Liver (tissue), 10 donors: ENCODE measurements at places on chromosomes 6 and 20.

DNA sequence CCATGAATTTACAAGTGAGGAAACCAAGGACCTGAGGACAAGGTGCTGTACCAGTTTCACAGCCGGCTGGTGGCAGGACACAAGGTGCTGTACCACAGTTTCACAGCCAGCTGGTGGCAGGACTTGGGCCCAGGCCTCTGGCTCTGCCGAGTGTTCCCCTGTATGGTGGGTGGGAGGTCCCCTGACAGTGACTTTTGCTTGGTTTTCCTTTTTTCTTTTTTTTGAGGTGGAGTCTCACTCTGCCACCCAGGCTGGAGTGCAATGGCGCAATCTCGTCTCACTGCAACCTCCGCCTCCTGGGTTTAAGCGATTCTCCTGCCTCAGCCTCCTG is 212.4 kb downstream of the LY86 start:
- DNase-seq, result no peak

GRCh38 chr6:116881236-116881635 is 4.2 kb downstream of the RFX6 start:
- no peak for DNase-seq

DNA sequence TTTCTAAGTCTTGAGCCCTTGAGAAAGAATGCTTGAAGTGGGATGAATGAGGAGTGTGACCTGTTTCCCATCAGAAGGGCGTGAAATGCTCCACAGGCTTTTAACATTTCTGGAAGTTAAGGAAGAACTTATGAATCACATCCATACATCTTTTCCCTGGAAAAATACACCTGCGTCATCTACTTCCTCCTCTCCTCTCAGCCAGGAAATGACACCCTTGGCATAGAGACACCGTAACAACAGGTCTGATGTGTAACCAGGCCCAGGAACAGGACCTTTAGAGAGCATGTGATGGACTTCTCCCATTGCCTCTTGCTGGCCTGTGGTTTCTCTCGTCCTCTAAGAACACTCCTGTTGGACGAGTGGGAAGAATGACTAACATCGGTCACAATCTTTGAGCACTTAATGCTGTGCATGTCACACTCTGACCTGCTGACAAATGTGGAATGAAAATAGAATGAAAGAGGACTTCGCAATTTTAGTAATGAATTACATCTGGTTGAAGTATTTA is 28.5 kb upstream of the CITED2 start:
- no peak for DNase-seq

DNA sequence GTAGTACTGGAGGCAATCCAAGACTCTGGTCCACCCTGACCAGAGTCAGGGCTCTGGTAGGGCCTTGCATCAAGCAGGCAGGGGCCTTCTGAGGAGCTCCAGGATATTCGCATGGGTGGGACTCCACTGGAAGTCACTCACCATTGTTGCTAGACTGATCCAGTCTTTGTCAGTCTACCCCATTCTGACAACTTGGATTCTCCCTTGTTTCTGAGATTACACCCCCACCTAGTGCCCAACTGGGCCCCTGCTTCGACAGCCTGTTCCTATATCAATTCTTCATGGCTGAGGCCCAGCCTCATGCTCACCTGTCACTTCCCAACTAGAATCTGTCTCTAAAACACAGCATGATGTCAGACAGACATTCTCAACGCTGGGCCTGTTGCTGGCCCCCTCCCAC is 5.2 kb downstream of the SLC35D3 start:
- DNase-seq, result no peak

DNA sequence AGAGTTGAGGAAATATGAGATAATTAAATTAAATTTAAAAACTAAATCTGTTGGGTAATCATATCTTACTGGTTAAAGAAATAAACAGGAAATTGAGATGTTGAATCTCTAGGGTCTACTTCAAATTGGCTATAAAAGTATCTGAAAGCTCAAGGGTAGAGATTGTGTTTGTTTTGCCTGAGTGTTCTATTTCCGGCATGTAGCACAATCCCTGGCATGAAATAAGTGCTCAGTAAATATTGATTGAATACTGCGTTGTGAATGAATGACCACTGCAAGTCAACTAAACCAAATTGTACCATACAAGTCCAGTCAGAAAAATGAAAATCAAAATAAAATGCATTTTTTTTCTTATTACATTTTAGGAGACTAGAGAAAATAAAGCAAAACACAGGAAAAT is 709.8 kb downstream of the EPM2A start:
- DNase-seq, result no peak

DNA sequence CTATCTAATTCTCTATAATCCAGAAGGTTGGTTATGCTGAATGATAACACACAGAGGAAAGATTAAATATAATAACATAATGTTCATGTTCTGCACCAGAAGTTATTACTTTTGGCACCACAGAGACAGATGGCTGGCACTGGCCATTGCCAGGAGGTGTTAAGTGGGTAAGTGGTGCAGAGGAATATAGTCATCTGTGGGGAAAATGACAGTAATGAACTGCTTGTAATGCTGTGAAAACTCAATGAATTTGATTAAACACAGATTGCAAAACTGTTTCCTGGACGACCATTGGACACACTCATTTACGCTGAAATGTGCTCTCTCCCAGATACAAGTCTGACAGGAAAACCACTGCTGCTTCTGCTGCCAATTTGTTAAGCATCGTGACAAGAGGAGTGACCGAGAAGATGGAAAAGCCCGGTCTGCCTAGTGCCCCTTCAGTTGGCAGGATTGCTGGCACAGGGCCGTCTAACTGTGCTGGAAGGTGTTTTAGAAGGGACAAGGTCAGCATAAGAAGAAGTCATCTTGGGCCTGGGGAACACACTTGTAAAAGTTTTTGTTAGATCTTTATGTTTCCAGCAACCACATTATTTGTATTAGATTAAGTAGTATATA is 567.4 kb downstream of the CBLN4 start:
- no peak for DNase-seq

DNA sequence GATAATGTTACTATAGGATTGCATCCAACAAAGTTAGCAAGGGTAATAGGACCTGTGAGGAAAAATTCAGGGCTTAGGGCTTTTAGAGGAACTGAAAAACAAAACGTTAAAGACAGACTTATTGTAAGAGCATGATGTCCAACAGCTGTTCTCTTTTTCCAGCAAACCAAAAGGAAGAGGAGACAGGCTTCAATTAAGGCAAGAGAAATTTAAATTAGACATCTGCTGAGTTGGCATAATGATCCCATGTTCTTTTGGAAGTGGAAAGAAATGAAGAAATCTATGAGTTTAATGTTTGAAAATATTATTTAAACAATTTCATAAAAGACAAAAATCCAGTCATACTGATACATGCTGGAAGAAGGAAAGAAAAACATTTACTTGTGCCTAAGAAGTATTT is 95.7 kb upstream of the HMGCLL1 start:
- no peak for DNase-seq

DNA sequence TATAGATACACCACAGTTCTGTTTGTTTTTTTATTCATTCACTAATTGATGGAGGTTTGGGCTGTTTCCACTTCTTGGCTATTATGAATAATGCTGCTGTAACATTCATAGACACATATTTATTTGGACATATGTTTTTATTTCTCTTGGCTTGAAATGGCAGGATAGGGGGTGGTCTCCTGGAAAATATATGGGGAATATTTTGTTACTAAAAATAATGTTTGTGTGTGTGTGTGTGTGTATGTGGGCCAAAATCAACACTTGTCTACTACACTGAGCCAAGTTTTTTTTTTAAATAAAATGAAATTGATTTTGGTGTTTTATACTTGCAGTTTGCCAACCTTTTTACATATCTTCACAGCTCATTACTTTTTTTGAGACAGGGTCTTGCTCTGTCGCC is 264.4 kb upstream of the SULF2 start:
- DNase-seq, result no peak

DNA sequence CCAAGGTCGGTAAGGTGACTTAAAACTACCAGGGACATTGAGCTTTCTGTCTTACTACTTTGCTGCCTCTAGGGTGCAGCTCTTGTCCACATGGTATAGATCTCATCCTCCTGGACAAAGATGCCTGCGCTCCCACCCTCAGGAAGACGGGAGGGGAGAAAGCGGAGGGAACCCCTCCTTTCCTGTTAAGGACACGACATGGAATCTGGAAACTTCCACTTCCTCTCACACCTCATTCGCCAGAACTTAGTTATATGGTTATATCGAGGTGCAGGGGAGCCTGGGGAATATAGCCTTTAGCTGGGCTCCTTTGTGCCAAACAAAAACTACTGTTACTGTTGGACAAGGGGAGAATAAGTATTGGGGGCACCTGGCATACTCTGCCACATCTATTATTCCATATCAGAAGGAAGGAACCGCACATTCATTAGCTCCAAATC is 224.3 kb upstream of the TSHZ2 start:
- no peak for DNase-seq

GRCh38 chr6:90004511-90004910 is 110.2 kb downstream of the GJA10 start:
- no peak for DNase-seq

GRCh38 chr20:32204205-32205109 is 3.1 kb downstream of the PLAGL2 start:
- DNase-seq, result no peak

DNA sequence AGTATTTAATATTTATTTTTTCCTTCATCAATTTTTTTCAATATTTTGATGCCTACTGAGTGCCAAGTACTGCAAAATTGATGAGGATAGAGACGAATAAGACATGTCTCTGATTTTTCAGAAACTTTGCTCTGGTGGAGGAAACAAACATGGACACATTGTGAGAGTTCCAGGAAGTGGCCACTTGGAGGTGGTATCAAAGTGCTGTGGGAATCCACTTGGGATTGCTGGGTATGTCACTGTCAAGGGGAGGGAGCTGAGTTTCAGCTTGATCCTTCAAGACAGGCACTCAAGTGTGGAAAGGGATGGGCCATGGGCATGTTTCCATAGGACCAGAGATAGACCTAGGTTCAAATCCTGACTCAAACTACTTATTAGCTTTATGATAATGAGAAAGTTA is 24.5 kb upstream of the ABCC10 start:
- no peak for DNase-seq

GRCh38 chr20:40811660-40812414 is 122.8 kb upstream of the MAFB start:
- DNase-seq, result no peak

- no peak for DNase-seq
Observed at GRCh38 chr6:106194949-106195921, 109.1 kb downstream of the PRDM1 start.

DNA sequence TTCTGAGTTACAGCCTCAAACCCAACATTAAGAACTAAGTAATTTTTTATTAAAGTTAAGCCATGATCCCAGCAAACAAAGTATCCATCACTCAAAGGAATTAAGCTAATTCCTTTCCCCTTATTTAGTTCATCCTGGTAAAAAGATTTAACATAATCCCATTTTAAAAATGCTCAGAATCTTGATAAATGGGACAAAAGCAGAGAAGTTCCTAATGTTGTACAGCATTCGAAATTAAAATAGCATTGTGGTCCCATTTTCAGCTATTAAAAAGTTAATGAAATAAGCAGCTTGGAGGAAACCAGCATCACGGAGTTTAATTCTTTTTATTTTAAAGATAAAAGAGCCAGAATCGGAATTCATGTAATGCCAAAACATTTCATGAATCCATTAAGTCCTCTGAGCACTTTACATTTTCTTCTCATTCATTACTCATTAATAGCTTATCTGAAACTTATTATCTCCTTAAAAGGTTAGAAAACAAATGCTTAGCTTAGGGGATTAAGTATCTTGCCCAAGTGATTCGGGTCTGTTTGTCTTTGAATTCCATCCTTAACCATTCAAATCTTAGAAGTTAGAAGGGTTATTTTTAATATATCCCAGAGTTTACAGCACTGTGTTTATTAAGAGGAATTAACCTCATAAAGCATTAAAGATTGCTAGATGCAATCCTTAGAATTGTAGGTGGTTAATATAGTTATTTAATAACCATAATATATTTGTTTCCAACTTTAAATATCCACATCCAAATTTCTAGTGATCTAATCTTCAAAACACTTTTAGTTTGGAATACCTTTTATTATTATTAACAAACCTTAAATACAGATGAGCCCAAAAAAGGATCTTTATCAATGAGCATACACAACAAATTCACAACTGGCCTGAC is 11.2 kb downstream of the RBM39 start:
- no peak for DNase-seq

- DNase-seq, result no peak
Observed at GRCh38 chr20:37598575-37599342, 71.1 kb upstream of the BLCAP start.

DNA sequence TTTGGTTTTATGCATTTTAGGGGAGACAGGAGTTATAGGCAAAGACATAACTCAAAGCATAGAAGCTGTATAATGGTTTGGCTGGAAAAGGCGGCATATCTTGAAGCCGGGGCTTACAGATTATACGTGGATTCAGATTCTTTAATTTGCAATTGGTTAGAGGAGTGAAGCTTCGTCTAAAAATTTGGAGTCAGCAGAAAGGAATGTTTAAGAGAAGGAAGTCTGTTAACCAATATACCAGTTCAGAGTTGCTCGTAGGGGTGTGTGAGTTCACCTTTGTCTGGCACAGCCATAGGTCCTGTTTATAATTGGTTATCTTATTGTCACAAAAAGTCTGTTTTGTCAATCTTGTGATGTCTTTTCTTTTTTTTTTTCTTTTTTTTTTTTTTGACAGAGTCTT is 8.9 kb downstream of the ARHGAP40 start:
- DNase-seq, result no peak

DNA sequence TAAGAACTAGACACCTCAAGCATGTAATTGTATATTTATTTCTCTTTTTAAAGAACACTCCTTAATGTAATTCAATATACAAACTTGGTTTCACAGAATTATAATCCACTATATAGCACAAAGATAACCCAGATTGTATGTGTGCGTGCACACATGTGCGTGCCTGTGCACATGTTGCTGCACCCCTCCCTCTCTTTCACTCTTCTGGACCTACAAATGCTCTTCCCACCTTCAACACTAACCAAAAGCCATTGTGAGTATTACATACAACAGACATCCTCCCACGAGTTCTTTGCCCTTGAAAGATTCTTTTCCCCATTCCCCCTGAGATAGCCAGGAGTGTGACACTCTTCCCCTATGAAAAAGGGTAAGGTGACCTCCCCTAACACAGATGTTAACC is 193.5 kb downstream of the HIVEP2 start:
- DNase-seq, result no peak

- DNase-seq, result no peak
Observed at GRCh38 chr20:40110311-40110831, 578.7 kb downstream of the MAFB start.

DNA sequence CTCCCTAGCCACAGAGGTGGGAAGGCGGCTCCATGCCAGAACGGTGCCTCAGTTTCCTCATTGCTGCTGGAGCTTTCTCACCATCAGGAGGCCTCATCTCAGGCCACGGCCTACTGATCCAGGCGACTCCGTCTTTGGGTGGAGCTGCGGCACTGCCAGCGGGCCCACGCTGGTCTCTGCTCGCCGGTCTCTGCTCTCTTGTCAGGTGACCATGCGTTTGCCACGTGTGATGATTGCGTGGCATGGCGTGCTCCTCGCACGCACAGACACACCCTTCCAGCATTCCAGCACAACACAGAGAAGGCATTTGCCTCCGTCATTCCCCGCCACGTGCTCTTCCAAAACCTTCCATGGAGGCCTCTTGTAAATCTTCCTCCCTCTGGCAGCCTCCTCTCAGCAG is 271.1 kb downstream of the CDH4 start:
- no peak for DNase-seq

GRCh38 chr6:152272486-152272885 is 364.7 kb downstream of the SYNE1 start:
- DNase-seq, result no peak
